ENCODE measurements at places on chromosomes 13 and 19.
A peak's percentile ranks its signal among the peaks of the same experiment; 100 is the strongest.

DNA sequence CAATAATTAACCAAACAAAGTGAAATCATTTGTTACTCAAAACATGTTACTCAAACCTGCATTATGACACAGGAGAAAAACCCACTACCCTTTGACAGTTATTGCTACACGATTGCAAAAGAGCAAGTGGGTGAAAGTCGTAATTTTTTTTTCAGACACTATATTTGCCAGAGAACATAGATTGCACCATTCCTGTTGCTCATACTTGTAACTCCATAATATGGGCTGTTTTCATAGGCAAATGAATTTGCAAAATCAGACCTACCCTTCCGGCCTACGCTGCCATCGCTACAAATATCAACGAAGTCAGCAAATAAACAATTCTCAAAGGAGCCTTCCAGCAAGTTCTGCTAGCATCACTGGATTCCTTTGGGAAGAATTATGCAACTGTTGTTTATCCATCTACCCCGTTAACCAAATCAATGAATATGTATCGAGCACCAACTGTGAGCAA is 396.5 kb downstream of the IRS2 start:
- DNase-seq, result no peak

GRCh38 chr13:23321535-23322241 is 111.8 kb downstream of the SACS start:
- DNase-seq, result peak; percentile 48

DNA sequence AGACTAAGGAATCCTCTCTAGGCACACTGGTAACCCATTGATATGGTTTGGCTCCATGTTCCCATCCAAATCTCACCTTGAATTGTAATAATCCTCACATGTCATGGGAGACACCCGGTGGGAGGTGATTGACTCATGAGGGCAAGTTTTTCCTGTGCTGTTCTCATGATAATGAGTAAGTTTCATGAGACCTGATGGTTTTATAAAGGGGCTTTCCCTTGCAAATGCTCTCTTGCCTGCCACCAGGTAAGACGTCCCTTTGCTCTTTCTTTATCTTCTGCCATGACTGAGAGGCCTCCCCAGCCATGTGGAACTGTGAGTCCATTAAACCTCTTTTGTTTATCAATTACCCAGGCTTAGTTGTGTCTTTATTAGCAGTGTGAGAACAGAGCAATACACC is 81.4 kb upstream of the GPC6 start:
- no peak for DNase-seq

DNA sequence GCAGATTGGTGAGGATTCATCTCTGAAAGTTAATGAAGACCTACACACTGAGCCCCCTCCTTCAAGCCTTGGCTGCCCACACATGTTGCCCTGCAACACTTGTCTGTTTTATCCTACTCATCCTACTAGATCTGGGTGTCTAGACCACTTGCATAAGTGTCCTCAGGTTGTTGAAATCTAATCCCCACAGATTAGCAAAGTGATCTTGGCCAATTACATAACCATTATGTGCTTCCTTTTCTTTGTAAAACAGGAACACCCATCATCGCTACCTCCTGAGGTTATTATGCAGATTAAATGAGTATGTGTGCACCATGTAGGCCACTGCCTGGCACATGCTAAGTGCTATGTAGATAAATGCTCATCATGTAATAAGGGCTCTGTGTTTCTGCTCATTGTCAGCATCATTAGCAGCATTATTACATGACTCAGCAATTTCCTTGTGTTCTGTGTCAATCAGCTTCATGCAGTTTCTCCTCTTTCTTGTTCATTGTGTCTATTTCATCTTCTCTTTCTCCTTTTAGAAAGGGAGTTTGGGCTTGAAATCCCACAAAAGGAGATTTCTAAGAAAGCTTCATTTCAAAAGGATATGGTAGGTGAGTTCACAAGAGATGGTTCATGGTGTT is 15.1 kb downstream of the ZNF175 start:
- no peak for DNase-seq

GRCh38 chr13:113383089-113383488 is 19.2 kb upstream of the GRTP1 start:
- DNase-seq, result no peak

- DNase-seq, result no peak
Measured at GRCh38 chr19:8392017-8392591, 1.9 kb downstream of the RAB11B start.

GRCh38 chr19:18259893-18260292 is 14.4 kb downstream of the IQCN start:
- DNase-seq, result no peak

DNA sequence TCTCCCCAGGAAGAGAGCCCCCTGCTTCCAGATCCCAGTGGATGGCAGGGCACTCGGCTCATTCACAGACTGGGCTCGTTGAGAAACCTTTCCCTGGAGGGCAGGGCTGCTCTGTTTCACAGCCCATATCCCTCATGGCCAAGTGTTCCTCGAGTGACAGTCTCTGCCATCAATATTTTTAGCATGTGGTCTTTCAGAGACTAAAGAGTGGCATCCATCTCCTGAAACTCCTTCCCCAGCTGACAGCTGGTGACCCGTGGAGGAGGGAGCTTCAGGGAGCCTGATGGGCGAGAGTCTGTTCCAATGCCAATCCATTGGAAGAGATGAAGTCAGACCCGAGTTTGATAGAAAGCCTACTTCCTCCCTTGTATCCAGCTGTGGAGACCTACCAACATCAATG is 30.7 kb upstream of the ALOX5AP start:
- DNase-seq, result no peak

GRCh38 chr13:45398877-45399276 is 19.3 kb downstream of the SLC25A30 start:
- peak; percentile 75 for DNase-seq

- DNase-seq, result no peak
Measured at GRCh38 chr13:42650506-42650905, 76.6 kb downstream of the TNFSF11 start.

- no peak for DNase-seq
Measured at GRCh38 chr13:31522396-31522795, 216.9 kb upstream of the RXFP2 start.

GRCh38 chr19:16867211-16867610 is 21.6 kb upstream of the F2RL3 start:
- no peak for DNase-seq

DNA sequence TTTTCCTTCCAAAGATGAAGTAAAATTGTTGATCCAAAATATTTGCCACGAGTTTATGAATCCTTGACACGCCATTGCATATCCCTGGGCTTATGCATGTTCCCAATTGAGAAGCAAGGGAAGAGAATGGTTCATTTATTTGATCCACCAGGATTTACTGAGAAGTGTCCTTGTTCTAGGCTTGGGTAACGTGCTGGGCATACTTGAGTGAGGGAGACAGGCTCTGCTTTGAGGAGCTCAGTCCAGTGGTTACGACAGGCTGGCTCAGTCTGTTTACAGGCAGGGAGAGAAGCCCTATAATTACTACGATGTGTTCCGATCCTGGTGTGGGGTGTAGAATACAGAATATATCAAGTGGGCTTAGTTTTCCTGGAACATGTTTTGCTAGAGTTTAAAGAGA is 6.3 kb upstream of the PNMA8C start:
- DNase-seq, result no peak

DNA sequence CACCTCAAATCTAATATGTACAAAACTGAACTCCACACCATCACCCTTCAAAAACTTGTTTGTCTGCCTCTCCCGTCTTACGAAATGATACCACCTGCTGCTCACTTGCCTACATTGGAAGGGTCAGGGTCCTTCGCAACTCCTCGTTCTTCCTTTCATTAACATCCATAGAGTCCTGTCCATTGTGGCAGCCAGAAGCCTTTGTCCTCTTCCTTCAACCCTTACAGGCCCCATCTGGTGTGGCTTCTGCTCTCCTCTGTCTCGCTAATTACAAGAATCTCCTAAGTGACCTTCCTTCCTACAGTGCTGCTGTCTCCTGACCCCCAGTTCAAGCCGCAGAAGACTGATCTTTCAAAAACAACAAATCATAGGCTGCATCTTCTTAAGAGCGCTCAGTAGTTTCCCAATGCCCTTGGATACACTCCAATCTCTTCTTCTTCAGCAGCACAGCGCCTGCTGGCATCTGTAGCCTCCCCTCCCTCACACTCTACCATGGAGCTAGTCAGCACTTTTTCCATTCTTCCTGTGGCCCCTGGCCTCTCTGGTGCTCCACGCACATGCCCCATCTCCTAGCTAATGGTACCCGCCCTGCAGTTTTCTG is 382.7 kb downstream of the LIG4 start:
- no peak for DNase-seq

DNA sequence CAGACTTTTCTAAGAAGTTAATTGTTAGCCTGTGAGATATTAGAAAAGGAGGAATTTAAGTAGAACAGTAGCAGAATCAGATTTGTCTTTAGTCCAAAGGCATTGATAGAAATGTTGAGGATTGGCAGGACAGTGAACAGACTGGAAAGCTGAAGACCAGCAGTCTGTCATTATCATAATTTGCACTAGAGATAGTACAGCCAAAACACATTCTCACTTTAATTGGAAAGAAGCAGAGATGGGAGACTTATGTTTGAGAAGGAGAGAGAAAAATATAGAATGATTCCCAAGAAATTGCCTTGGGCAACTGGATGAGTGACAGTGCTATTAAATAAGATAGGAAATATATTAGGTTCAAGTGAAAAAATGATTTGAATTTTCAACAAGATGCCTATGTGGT is 755.5 kb downstream of the SLITRK5 start:
- no peak for DNase-seq

DNA sequence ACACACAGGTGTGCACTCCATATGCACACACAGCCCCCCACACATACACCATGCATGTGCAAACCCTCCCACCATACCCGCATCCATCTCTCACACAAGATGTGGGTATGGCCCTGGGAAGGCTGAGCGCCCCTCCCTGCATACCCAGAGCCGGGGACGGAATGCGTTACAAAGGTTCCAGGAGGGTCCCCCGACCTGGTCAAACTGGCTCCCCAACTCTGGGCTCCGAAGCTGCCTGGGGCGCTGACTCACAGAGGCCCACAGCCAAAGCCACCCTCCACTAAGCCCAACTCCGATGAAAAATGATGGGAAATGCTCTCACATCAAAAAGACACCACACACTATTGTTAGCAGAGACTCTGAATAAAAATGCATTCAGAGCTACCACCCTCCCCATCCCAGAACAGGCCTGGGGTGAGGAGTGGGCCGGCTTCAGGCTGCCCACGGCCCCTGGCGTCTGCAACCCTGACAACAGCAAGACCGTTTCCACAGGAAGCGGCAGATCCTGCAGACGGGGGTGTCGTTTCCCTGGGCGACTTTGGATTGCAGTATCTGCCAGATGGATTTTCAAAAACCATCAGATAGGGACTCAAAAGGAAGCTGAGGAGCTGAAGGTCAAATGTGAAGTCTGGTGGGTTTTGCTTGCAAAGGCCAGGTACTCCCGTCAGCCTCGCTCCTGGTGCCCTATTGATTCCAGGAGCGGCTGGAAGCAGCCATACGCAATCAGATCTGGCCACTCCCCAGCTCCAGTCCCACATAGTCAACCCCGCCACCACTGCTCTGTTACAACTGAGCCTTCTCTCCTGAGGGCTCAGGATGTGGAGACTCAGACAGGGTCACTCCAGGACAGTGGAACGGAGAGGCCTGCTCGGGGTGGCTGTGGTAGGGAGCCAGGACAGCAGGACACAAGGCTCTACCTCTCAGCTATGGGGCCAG is 14.3 kb downstream of the PEPD start:
- DNase-seq, result no peak

GRCh38 chr19:39407660-39408391 is 1.2 kb downstream of the ZFP36 start:
- peak; percentile 90 for DNase-seq

Data from activated CD8-positive, alpha-beta T cell treated with anti-CD3 and anti-CD28 coated beads, Interleukin-2, amount 10 ng/mL, durations not matched to agents 7 days and 5 days (primary cell).